ENCODE measurements at places on chromosomes 2 and 18.

GRCh38 chr2:38824906-38825305 is 46.9 kb downstream of the GEMIN6 start:
- no peak for DNase-seq

- no peak for DNase-seq
Observed at GRCh38 chr2:140718999-140719398, 1411.8 kb downstream of the LRP1B start.

DNA sequence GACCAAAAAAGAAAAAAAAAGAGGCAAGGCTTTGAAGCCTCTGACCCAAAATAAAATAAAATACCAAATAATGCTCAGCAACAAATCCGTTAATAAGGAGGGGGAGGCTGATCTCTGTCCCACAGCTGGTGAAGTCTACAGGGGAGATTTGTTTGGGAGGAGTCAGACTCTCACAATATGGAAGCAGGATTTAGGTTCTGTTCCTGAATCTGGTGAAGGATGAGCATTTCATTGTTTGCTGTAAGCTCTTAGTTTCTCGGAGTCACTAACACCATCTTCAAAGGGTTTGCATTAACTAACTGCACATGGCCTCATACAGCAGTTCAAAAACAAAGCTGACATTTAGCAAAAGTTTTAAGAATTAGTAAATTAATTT is 339.4 kb upstream of the TNP1 start:
- DNase-seq, result no peak

GRCh38 chr18:48762836-48763718 is 187.7 kb downstream of the SMAD7 start:
- DNase-seq, result no peak

- no peak for DNase-seq
Observed at GRCh38 chr2:25899404-25899970, 21.2 kb upstream of the ASXL2 start.

GRCh38 chr2:29751390-29751789 is 170.0 kb downstream of the ALK start:
- DNase-seq, result no peak

DNA sequence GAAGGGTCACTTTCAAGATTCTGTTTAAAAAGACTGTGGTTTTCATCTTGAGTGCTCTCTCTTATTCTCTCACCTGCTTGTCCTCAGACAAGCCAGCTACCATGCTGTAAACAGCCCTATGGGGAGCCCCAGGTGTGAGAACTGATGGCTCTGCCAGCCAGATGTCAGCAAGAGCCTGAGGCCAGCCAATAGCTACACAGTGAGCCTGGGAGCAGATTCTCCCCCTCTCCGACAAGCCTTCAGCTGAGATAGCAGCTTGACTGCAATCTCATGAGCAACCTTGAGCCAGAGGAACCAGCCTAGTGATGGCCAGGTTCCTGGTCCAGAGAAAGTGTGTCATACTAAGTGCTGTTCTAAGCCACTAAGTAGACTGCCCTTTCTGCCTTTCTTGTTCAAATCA is 272.1 kb downstream of the NAPG start:
- DNase-seq, result no peak

DNA sequence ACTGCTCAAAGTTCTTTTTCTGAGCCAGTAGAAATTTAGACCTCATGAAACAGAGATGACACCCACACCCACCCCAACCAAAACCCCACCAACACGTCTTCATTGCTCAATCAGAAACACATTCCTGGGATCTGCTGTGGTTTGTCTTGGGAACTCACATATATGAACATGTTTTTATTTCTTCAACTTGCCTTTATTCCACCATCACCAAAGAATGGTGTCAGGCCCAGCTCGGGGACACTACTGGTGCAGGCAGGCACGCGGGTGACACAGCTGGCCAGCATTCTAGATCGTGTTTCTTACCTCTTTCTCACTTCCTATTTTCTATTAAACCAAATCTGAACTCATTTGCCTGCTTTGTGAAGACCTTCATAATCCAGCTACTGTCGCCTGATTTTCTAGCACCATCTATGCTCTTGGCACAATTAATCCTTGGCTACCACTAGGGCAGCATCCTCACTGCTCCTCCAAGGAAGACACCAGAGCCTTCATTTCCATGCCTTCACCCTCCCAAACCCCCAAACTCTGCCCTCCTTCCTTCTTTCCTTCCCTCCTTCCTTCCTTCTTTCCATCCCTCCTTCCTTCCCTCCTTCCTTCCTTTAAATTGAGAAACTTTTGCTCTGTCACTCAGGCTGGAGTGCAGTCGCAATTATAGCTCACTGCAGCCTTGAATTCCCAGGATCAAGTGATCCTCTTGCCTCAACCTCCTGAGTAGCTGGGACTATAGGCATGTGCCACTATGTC is 157.1 kb downstream of the BCL2 start:
- DNase-seq, result peak; percentile 44

- DNase-seq, result no peak
Observed at GRCh38 chr2:202608142-202608852, 26.5 kb upstream of the FAM117B start.

DNA sequence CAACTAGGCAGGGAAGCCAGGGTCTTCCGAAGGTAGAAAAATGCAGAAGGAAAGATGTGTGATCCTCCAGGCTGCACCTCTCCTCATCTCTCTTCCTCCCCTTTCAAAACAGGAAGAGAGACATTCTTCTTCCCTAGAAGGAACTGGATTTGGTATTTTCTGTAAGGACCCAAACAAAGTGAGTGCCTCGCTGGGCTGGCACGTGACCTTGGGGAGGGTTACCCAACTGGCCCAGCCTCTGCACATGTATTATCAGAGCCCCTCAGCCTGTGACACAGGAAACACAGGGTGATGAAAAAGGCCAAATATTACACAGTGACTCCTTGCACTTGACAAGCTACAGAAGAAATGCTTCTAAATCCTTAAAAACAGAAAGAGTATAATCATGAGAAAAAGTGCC is 2.3 kb downstream of the HJURP start:
- DNase-seq, result no peak

GRCh38 chr2:228747483-228747882 is 523.6 kb downstream of the PID1 start:
- no peak for DNase-seq

DNA sequence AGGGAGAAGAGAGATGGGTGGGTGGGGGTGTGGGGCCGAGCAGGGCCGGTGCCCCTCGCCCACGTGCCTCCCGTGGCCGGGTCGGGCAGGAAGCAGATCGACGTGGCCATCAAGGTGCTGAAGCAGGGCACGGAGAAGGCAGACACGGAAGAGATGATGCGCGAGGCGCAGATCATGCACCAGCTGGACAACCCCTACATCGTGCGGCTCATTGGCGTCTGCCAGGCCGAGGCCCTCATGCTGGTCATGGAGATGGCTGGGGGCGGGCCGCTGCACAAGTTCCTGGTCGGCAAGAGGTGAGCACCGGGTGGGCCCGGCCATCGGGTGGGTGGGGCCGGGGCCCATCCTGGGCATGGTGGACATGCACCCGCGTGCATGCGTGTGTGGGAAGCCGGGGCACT is 21.8 kb downstream of the ZAP70 start:
- no peak for DNase-seq

DNA sequence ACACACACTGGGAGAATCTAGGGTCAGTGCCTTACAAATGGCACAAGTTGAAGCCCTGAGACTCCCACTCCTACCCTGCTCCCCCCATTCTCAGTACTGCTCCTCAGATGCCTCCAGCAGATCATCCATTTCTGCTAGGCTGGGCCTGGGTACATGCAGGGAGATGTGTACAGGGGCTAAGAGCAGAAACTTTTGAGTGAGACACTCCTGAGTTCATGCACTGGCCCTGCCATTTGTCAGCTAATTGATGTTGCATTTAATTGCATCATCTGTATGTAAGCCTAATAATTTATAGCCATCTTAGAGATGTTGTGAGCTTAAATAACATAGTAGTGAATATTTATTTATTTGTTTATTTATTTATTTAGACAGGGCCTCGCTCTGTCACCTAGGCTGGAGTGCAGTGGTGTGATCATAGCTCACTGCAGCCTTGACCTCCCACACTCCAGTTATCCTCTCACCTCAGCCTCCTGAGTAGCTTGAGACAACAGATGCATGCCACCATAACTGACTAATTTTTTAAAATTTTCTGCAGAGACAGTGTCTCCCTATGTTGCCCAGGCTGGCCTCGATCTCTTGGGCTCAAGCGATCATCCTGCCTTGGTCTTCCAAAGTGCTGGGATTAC is 4.8 kb upstream of the CASP8 start:
- no peak for DNase-seq

- DNase-seq, result no peak
Observed at GRCh38 chr2:200039724-200040650, 84.6 kb downstream of the MAIP1 start.

DNA sequence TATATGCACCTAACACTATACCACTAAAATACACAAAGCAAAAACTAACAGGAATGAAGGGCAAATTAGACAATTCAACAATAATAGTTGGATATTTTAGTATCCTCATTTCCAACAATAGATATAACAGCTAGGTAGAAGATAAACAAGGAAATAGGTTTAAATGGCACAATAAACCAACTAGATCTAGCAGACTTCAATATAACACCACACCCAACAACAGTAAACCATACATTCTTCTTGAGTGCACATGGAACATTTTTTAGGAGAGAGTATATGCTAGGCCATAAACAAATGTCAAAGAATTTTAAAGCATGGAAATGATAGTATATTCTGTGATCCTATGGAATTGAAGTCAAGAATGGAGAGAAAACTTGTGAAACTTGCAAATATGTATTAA is 138.4 kb downstream of the NDUFA10 start:
- DNase-seq, result no peak

DNA sequence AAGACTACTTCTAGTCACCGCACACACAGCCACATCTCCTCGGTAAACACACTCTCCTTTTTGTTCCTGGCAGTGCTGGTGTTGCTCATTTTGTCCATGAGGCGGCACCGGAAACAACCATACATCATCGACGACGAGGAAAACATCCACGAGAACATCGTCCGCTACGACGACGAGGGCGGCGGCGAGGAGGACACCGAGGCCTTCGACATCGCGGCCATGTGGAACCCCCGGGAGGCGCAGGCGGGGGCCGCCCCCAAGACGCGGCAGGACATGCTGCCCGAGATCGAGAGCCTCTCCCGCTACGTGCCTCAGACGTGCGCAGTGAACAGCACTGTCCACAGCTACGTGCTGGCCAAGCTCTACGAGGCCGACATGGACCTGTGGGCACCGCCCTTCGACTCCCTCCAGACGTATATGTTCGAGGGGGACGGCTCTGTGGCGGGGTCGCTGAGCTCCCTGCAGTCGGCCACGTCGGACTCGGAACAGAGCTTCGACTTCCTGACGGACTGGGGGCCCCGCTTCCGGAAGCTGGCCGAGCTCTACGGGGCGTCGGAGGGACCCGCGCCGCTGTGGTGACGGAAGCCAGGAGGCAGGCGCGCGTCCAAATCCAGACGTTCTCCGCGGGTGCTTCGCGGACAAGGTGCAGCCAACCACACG is 221.0 kb downstream of the CDH20 start:
- DNase-seq, result peak; percentile 7

- DNase-seq, result no peak
Observed at GRCh38 chr2:207291625-207292252, 126.0 kb upstream of the KLF7 start.

- DNase-seq, result no peak
Observed at GRCh38 chr18:57040175-57040574, 106.7 kb upstream of the BOD1L2 start.

GRCh38 chr2:214005337-214005736 is 405.5 kb upstream of the VWC2L start:
- DNase-seq, result no peak

DNA sequence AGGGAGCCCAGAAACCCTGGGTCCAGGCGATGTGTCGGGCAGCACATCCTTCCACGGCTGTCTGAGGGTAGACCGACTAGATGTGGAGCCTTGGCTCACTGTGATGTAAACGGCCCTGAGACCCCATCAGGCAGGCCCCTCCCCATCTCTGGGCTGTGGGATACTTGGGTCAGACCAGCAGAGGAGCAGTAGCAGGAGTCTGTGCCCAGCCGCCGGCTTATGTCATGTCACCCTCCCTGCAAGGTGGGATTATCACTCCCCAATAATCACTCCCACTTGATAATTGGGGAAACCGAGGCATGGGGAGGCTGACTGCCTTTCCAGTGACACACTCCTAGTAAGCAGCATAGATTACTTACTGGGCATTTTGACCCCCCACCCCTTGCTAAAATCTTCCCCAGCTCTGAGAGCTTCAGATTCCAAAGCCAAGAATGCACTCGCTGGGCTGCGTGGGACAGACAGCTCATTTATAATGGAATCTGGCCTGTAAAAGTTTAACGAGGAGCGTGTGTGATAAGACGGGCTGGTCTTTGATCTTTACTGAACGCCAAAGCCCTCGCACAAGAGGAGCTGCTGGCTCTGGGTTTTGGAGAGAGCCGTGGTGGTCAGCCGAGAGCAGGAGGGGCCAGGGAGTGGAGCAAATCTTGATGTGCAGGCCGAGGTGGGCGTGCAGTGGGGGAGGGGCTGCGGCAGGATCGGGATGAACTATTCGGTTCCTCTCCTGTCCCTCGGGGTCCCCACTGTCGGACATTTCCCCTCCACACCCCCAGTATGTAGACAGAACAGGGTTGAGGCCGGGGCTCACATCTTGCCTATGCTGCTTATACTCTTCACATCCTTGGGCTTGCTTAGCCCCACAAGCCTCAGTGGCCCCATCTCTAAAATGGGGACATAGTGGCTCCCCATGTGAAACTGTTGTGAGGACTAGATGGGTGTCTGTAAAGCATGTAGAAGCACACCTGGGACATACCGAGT is 200.0 kb downstream of the GLI2 start:
- DNase-seq, result no peak

DNA sequence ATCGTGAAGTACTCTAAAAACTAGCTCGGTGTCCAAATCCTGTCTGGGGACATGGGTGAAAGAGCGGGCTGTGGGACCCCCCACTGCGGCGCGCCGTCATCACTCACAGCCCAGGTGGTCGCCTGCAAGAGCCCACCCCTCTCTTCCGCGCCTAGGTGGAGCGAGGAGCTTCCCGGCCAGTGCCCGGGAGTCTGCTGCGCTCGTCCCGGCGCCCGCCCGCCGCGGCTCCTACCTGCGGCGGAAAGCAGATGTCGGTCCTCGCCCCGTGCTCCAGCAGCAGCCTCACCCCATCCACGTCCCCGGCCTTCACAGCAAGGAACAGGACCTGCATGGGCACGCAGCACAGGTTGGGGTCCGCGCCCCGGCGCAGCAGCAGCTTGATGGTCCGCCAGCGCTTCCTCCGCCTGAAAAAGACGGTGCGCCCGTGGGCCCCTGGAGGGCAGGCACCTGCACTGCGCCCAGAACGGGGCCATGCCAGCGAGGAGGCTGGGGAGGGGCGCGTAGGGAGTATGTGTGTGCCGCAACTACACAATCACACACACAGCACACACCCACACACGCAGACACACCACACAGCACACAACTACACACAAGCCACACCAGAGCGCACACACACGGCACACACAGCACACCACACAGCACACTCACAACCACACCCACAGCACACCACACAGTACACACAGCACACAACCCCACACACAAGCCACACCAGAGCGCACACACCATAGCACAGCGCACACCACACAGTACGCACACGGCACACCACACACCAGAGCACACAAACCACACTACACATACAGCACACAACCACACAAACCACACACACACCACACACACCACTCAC is 37.4 kb downstream of the ANKMY1 start:
- DNase-seq, result no peak

- DNase-seq, result no peak
Observed at GRCh38 chr18:5895876-5896740, 786 bp upstream of the TMEM200C start.

GRCh38 chr2:177902395-177903163 is 170.0 kb downstream of the PDE11A start:
- no peak for DNase-seq

Measured in CD4-positive, alpha-beta T cell treated with Interleukin-6 for 4 hours (primary cell).